Thymus (tissue), 14 donors: ENCODE measurements at places on chromosomes 5 and 9. TPM values are rescaled to one million over a fixed set of nuclear protein-coding genes. Genes with fewer than 3 reads are reported as not detected.

DNA sequence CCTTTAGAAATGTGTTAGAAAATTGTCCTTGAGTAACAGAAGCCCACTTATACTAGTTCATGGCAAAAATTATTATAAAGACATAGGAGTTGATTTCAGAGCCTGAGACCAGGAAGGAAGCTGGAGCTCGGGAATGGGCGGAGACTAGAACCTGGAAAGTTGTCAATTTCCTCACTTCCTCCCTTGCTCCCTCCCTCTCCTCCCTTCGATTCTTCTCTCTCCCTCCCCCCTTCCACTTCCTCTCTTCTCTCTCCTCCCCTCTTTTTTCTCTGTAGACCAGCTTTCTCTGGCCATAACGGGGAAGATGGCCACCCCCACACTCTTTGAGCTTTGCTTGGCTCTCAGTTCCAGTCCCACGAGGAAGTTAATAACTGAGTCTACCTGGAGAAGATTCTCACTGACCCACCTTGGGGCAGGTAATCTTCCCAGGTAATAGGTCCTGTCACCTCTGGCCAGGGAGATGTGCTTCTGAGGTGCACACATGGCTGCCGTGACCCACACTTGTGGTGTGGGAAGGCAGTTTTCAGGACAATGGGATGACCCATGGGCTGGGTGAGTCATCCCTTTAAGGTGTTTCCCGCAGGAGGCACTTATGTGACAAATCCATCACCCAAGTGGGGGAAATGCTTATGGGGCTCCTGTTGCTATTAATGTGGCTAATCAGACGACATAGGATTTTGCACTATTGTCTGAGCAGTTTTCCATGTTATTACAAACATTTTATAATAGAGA, 78.7 kb downstream of the HSPA4 start:
- DNase-seq, result no peak
- no peaks in the 10 kb centered on the region for H3K4me1 ChIP-seq
- no peak overlapping the region for H3K27ac ChIP-seq
- H3K36me3 ChIP-seq, result no peaks in the 10 kb centered on the region
- H3K27me3 ChIP-seq, result peaks cover 4% of the 10 kb centered on the region

DNA sequence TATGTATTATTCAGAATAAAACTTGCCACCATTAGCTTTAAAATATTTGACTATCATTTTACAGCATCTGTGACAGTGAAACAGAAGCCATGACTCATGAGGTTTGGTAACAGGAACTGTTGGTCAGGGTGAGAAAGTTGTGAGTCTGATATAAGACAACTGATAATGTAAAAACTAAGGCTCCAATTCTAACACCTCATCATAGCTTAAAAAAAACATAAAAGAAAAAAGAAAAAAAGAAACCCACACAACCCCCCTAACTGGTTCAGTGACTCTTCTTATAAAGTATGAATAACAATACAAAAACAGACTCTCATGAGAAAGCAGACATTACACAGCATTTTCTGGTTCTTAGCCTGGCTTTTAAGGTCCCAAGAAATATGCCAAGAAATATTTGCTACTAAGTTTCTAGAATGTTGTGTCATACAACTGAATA, 85.8 kb downstream of the MRPS27 start:
- H3K27ac ChIP-seq, result no peak overlapping the region
- no peak overlapping the region for H3K4me3 ChIP-seq
- peak; percentile 31 for DNase-seq
- no peaks in the 10 kb centered on the region for H3K27me3 ChIP-seq
- peaks cover 15% of the 10 kb centered on the region for H3K36me3 ChIP-seq

CNTNAP3 gene
- total RNA-seq, result 2.8 TPM

GRCh38 chr5:131262953-131263541, 806 bp upstream of the CDC42SE2 start:
- no peaks in the 10 kb centered on the region for H3K27me3 ChIP-seq
- peaks cover 8% of the 10 kb centered on the region for H3K4me1 ChIP-seq
- peak overlapping the region; percentile 78 for H3K4me3 ChIP-seq
- H3K27ac ChIP-seq, result peak overlapping the region; percentile 97
- peak; percentile 42 for DNase-seq

FOXD4 gene
- 0.38 TPM for total RNA-seq

DNA sequence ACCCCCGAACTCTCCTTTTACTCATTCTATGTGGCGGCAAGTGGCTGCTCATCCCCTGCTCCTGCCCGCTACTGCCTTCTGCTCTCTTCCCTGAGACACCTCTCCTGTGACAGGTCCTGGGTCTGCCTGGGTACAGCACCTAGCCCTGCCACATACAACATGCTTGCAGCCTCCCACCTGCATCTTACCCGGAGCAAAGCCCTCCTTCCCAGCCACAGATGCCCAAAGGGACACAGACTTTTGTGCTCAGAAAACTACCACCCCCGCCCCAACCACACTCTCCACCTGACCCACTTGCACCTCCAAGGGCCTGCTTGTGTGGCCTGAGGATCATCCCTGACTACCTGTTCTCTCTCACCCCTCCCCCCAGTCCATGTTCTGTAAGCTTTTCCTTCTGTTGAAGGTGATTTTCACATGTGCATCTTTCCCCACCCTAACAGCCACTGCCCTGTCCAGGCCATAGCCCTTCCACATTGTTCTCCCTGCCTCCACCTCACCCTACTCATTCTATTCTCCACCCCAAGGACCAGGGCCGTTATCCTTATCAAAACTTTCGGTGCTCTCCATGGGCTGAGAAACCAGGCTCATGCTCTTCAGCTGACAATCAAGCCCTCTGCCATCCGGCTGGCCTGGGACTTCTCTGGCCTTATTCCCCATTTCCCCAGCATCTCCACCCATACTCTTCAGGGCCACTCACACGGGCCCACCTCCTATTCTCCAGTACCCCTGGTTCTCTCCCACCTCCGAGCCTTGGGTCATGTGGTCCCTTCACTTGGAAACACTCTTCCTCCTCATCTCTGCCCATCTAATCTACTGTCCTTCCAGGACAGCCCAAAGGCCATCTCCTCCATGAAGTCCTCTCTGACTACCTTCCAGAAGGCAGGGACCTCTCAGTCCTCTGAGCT, 46.4 kb upstream of the ALDH1B1 start:
- H3K4me1 ChIP-seq, result no peaks in the 10 kb centered on the region
- no peaks in the 10 kb centered on the region for H3K27me3 ChIP-seq
- no peak overlapping the region for H3K27ac ChIP-seq
- no peak for DNase-seq

PCDHB8 gene
- total RNA-seq, result 0.05 TPM

DNA sequence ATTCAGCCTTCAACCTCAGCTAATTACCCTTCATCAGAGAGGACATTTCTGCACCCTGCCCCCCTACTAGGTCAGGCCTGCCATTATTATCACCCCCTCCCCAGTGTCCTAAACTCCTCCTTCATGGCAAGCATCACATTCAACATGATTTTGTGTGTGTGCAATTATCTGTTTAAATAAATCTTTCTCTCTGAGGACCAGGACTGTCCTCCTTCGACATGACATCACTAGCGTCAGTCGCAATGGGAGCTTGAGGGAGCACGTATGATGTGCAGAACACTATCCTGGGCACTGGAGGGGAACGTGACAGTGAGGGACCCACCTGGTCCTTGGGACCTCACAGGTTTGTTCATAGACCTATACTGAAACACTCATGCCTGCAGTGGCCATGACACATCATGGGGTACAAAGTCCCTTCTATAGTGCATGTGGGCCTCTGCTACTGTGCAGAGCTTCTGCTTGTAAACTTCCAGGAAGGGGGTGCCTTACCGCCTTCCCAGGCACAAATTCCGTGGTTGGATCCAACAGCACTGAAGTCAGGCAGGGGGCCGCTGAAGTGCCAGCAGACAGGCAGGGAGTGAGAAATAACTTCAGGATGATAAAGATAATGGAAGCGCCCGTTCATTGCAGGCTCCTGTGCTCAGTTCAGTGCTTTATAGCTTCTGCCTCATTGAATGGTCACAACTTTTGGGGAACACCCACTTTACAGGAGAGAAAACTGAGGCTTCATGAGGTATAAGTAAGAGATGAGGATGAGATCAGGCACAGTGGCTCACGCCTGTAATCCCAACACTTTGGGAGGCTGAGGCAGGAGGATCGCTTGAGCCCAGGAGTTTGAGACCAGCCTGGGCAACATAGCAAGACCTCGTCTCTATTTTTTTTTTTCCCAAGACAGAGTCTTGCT, 36.0 kb upstream of the STXBP1 start:
- no peak for DNase-seq
- H3K27ac ChIP-seq, result no peak overlapping the region
- H3K27me3 ChIP-seq, result no peaks in the 10 kb centered on the region

- peaks cover 7% of the 10 kb centered on the region for H3K36me3 ChIP-seq
- H3K27me3 ChIP-seq, result no peaks in the 10 kb centered on the region
- H3K4me1 ChIP-seq, result no peaks in the 10 kb centered on the region
- no peak overlapping the region for H3K4me3 ChIP-seq
Measured at GRCh38 chr9:94812343-94812742, 85.8 kb downstream of the AOPEP start.

POU4F3 gene
- 0.09 TPM for total RNA-seq

ACTBL2 gene
- not detected for total RNA-seq

- no peaks in the 10 kb centered on the region for H3K27me3 ChIP-seq
- no peaks in the 10 kb centered on the region for H3K4me1 ChIP-seq
- no peak overlapping the region for H3K4me3 ChIP-seq
Measured at GRCh38 chr9:14895806-14896205, 14.4 kb downstream of the FREM1 start.

GRCh38 chr5:72071906-72072305, 35.4 kb upstream of the MAP1B start:
- H3K4me1 ChIP-seq, result no peaks in the 10 kb centered on the region
- no peaks in the 10 kb centered on the region for H3K36me3 ChIP-seq
- H3K27me3 ChIP-seq, result no peaks in the 10 kb centered on the region
- no peak overlapping the region for H3K27ac ChIP-seq
- DNase-seq, result no peak

SIGMAR1 gene
- total RNA-seq, result 21.0 TPM

- DNase-seq, result no peak
- peaks cover 36% of the 10 kb centered on the region for H3K4me1 ChIP-seq
- H3K36me3 ChIP-seq, result no peaks in the 10 kb centered on the region
- H3K27ac ChIP-seq, result peak overlapping the region; percentile 9
- H3K27me3 ChIP-seq, result peaks cover 60% of the 10 kb centered on the region
- peak overlapping the region; percentile 59 for H3K4me3 ChIP-seq
Measured at GRCh38 chr5:159096924-159097783, 2.6 kb downstream of the EBF1 start.

DNA sequence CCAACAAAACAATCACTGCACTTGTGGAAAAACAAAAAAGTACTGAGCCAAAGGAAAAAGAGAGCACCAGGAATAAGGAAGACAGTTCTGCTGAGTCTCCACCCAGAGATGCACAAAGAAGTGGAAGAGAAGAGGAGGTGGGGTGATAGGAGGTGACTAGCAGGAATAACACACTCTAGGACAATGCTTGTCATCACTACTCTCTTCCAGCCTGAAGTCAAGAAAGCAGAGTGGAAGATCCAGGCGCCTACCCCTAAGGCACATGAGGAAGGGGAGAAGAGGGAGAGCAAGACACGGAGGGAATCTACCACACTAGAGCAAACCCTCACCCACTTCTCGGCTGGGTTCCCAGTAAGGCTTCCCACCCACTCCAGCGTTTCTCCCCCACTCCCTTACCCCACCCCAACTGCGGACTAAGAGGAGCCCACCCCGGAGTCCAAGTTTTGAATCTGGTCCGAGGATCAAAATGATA, 1.7 kb downstream of the SLIT3 start:
- peak overlapping the region; percentile 23 for H3K4me3 ChIP-seq
- peak overlapping the region; percentile 18 for H3K27ac ChIP-seq
- no peaks in the 10 kb centered on the region for H3K36me3 ChIP-seq
- H3K27me3 ChIP-seq, result peaks cover 50% of the 10 kb centered on the region
- no peak for DNase-seq

DNA sequence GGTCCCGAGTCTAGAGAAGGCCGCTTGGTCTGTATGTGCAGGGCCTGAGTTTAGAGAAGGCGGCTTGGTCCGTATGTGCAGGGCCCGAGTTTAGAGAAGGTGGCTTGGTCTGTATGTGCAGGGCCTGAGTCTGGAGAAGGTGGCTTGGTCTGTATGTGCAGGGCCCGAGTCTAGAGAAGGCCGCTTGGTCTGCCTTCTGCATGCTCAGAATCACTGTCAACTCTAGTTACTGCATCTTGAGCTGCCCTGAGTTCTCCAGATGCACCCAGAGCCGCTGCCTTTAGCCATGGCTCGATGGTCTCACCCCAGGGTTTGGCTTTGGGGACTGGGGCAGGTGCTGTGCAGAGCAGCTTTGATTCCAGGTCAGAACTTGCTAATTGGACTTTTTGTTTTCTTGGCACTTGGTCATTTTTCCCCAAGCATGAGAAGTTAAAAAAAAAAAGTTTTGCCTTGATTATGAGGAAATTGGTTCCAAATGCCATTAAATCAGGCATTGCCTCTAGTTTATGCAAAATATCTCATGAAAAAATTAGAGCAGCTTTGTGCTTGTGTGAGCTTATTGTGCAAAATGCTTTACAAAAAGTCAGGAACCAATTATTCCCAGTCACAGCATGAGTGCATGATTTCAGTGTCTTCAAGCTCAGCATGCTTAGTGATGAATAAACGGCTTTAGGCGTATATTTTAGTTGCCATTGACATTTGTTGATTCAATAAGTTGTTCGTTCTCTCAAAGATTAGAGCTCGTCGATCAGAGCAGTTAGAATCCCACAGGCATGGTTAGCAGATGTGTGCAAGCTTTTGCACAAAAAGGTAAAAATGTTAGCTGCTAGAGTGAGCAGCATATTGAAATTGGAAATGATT, 25.4 kb upstream of the EXOC3 start:
- no peak overlapping the region for H3K4me3 ChIP-seq
- no peak overlapping the region for H3K27ac ChIP-seq
- H3K36me3 ChIP-seq, result no peaks in the 10 kb centered on the region
- no peaks in the 10 kb centered on the region for H3K4me1 ChIP-seq

CARTPT gene
- total RNA-seq, result 0.24 TPM

TAF11L13 gene
- total RNA-seq, result not detected

DNA sequence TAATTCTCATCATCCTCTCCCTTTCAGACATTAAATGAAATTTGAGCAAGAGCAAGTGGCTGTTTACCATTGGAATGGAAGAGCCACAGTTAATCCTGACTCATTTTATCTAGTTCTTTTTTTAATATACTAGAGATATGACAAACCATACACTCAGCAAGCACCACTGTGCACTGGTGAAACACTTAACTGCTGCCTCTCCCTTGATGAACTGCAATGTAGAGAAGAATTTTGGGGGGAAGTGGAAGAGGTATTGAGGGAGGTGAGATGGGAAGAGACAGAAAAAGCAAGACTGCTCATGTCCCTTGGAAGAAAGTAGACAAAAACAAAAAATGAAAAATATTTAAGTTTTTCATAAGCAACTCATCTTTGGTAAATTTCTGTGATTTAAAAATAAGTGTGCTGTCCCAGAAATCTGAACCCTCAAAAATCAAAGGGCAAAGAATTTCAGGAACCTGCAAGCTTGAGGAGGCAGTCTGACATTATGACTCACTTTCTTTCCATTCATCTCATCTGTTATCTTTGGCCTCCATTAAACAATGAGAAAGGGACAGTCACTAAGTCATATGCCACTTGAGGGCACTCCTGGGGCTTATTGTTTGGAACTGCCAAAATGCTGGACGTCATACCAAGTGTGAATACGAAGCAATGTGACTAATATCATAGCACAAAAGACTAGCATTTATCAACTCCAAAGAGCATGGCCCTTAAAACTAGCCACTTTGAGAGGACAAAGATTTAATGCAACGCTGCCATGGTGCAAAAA, 566.8 kb upstream of the DMAC1 start:
- H3K4me1 ChIP-seq, result peaks cover 6% of the 10 kb centered on the region
- DNase-seq, result no peak
- no peaks in the 10 kb centered on the region for H3K27me3 ChIP-seq
- no peaks in the 10 kb centered on the region for H3K36me3 ChIP-seq

IL3 gene
- not detected for total RNA-seq

GRCh38 chr9:80699511-80699998, 989.8 kb downstream of the TLE1 start:
- no peaks in the 10 kb centered on the region for H3K4me1 ChIP-seq
- no peak overlapping the region for H3K4me3 ChIP-seq
- DNase-seq, result no peak

FIBCD1 gene
- total RNA-seq, result 0.09 TPM
